Activated naive CD8-positive, alpha-beta T cell treated with anti-CD3 and anti-CD28 coated beads for 36 hours (primary cell): ENCODE measurements at places on chromosomes 1 and 21. TPM values are rescaled to one million over a fixed set of nuclear protein-coding genes. Genes with fewer than 3 reads are reported as not detected.

ITLN2 gene
- total RNA-seq, result not detected

SH2D1B gene
- total RNA-seq, result not detected

PGD gene
- total RNA-seq, result 135 TPM

BRDT gene
- total RNA-seq, result not detected

C8B gene
- total RNA-seq, result not detected

GRCh38 chr21:42460391-42461184, 35.4 kb downstream of the RSPH1 start:
- peak; percentile 64 for DNase-seq

GRCh38 chr1:195960580-195960979, 647.7 kb downstream of the KCNT2 start:
- DNase-seq, result no peak

DNA sequence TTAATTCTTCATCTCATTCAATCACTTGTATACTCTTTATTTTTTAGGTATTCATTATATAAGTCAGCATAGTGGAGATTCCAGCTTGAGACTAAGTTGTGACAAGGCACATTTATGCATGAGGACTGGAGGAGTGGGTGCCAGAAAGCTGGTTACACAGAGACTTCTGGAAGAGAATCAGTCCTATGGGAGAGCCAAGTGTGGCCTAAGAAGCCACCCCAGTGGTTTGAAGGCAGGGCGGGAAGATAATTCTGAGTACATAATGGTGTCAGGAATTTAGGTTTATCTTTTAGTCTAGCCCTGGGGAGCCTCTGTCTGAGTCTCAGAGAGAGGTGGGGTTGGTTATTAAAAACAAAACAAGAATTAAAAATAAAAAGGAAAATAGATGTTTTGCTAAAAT, 83.0 kb downstream of the SPAG17 start:
- no peak for DNase-seq

GRCh38 chr1:198711837-198712236, 73.0 kb downstream of the PTPRC start:
- DNase-seq, result no peak

DNA sequence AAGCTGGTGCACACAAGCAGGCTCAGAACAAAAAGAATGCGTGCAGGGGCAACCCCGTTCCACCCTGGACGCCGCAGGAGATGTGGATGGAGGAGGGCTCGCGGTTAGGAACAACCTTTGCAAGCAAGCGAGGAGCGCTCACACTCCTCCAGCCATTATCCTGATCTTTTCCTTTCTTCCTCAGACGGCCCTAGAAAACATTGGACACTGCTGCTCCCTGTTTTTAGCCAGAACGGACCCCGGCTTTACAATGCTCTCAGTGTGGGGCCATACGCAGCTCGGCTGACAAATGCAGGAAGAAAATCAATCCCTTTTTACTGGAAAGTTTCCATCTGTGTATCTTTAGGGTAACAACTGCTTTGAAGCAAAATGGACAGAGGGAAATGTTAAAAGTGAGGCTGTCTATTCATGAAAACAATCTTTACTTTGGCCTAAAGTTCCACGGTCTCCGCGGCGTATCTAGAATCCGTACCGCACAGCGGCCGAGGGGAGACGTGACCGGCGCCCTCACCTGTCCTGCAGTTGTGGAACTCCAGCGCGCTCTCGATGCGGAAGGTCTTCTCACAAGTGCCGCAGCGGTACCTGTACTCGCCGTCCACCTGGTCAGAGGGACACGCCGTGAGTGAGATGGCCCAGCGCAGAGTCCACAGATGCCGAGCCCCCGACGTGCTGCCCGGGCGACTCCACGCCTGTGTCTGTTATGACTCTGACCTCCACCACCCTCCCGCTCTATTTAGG, 44.0 kb downstream of the PRDM15 start:
- DNase-seq, result no peak

GRCh38 chr1:224617410-224618355, 1.6 kb downstream of the CNIH3 start:
- no peak for DNase-seq
